ENCODE measurements at places on chromosomes 2 and 18.
A peak's percentile ranks its signal among the peaks of the same experiment; 100 is the strongest.

DNA sequence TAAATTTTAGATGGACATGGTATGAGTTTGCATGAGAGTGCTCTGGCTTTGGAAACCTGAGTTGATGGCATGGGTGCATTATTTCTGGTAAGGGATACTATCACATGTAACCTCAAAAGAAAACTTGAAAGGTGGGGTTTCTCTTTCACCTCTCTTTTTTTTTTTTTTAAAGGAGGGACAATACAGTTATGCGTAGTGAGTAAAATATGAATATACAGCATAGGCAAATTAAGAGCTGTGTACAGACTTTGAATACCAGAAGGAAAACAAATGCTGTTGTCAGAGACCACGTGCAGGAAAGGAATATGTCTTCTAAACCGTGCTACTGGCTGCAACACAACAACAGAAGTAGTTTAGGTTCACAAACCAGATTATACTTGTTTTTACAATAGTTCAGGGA is 82.1 kb downstream of the MAP4K4 start:
- DNase-seq: no peak

DNA sequence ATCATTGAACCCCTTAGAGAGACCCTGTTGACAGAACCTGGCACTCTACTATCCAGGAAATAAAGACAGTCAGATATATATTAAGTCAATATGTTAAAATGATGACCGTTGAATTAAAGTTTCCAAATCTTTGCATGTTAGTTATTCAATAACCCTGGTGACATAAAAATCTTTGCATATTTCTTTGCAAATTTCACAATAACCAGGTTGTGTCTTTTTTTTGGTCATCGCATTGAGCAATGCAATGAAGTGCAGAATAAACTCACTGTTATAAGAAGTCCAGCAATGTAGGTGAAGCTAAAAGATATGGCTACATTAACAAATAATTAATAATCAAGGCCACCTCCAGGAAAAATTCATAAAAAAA is 596.9 kb downstream of the NYAP2 start:
- no peak for DNase-seq

GRCh38 chr2:173002751-173003541 is 72.7 kb upstream of the MAP3K20 start:
- no peak for DNase-seq

DNA sequence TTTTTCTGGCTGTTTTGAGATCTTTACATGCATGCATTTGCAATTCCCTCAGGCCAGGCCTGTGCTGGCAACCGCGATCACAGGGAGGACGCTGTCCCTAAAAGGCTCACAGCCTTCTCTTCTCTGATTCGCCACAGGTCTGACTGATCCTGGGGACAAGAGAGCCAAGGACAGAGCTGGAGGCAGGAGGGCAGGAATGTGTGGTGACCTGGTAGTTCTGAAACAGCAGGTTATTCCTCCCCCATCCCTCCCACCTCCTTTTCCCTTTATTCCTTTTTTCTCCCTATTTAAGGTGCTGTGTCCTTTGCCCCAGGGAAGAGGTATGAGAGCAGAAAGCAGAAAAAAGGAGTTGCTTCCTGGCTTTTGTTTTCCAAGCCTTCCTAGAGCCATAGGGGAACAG is 21.9 kb downstream of the TMEM177 start:
- DNase-seq: no peak

GRCh38 chr2:225993430-225993829 is 593.9 kb downstream of the NYAP2 start:
- no peak for DNase-seq

- DNase-seq: no peak
Observed at GRCh38 chr2:235793163-235793752, 299.4 kb downstream of the AGAP1 start.

GRCh38 chr2:189096769-189097447 is 82.7 kb downstream of the COL5A2 start:
- no peak for DNase-seq

DNA sequence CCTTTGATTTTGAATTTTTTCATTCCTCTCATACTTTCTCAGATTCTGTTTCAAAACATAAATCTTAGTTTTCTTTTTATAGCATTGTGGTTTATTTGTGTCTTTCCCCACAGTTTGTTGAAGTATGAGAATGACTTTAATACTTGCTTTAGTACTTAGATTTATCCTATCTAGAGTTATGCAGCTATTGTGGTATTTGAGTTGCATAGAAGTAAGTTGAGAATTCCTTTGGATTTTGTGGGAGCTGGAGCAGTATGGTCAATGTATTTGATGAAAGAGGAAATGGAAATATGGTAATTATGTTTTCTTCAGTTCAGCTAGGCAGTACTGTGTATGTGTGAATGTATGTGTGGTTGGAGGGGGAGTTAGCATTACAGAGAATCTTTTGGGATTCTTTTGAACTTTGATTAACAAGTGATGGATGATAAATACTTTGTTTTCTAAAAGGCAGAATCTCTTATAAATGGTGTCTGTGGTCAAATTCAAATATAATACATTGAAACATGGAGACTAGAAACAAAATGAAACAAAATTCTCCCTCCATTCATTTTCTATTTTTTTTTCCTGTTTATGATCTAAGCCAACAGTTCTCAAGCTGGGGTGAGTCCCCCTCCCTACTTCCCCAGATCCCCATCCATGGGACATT is 3.0 kb downstream of the ACVR2A start:
- DNase-seq: no peak

GRCh38 chr2:44944102-44944951 is 2.8 kb downstream of the SIX3 start:
- DNase-seq: peak; percentile 61

DNA sequence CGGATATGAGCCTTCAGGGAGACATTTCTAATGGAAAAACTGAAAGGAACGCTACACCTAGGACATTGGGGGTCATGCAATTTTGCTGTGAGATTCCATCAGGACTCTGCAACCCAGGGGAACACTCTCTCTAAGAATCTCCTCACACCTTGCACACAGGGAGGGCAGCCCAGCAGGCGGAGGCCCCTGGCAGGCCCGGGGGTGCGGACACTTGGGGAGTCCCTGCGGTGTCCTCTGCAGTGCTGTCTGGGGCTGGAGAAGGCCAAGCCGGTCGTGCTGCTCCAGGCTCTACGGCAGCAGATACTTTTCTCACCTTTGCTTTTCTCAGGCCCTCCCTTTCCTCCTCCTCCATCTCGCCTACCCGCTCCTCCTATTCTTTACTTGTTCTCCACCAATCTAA is 54.7 kb upstream of the FAM110C start:
- DNase-seq: no peak

DNA sequence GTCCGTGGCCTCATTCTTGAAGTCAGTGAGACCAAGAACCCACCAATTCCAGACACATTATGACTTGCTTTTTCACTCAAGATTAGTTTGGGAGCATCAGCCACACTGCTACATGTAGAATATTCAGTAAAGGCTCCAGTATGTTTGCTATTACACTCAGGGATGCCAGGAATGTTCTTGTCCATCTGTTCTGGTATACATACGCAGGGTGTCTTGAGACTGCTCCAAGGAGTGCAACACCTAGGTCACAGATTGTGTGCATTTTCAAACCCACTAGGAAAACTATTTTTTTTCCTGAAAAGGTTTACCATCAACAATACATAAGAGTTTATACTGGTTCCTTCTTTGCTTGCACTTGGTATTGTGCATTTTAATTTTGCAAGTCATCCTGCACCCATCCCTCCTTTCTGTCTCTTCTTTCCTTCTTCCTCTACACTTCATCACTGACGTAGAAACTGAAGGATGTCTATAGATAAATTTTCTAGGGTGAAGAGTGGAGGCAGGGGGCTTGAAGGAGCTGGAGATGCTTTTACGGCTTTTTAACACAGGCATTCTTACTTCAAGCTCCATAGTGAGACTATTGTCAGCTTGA is 35.3 kb upstream of the MAP2 start:
- no peak for DNase-seq

DNA sequence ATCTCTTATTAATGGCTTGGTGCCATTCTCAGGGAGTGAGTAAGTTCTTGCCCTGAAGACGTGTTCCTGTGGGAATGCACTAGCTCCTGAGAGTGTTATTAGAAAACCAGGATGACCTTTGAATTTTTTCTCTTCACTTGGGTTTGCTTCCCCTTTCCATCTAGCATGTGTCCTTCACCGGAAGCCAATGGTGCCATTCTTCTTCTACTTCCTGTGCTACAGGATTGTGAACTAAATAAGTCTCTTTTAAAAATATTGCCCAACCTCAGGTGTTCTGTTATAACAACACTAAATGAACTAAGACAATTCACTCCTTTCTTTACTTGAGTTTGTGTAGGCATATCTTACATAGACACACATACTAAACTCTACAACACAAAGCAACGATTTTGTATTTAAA is 447.0 kb downstream of the SOX11 start:
- no peak for DNase-seq

DNA sequence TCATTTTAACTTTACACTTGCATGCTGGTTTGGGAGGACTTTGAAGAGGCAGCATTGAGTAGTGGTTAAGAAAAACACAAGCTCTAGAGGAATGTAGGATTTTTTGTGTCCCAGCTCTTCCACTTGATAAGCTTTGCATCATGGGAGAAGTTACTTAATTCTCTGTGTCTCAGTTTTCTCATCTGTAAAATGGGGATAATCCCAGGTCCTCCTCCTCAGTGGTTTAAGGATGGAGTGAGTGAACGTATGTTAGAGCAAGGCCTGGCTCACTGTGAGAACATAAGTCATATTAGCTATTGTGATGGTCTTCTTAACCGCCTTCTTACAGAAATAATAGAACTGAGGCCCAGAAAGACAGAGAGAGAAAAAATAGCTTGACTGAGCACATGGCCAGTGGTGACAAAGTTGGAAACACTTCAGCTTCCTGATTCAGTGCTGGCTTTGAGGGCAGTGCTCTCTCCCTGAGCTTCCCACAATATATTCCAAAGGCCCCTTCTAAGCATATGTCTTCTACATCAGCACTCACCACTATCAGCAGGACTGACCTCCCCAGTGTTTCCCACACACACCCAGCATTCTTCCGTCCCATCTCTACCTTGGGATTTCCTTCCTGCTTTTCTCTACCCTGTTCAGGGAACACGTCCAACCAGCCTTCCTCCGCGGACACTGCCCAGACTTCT is 214.9 kb upstream of the TNP1 start:
- no peak for DNase-seq

- no peak for DNase-seq
Observed at GRCh38 chr18:41967680-41968079, 12.6 kb downstream of the PIK3C3 start.

GRCh38 chr18:75041586-75041985 is 167.4 kb downstream of the PTGR3 start:
- DNase-seq: no peak

DNA sequence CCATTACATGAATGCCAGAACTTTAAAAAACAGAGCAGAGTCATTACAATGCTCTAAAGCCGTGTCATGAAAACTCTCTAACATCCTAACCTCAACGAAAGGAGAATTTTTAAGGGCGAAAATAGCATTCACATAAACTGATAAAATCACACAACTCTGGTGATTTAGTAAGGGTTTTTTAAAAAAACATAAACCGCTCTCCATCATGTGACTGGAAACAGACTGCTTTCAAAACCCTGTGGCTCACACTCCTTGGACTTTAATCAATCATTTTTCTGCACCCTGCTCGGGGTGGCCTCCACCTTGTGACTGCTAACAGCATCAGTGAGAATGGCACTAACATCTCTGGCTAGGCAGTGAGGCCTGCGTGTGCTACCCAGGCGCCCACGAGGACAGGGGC is 12.1 kb downstream of the DOCK10 start:
- DNase-seq: no peak

- no peak for DNase-seq
Observed at GRCh38 chr2:147031897-147032296, 812.9 kb upstream of the ACVR2A start.

DNA sequence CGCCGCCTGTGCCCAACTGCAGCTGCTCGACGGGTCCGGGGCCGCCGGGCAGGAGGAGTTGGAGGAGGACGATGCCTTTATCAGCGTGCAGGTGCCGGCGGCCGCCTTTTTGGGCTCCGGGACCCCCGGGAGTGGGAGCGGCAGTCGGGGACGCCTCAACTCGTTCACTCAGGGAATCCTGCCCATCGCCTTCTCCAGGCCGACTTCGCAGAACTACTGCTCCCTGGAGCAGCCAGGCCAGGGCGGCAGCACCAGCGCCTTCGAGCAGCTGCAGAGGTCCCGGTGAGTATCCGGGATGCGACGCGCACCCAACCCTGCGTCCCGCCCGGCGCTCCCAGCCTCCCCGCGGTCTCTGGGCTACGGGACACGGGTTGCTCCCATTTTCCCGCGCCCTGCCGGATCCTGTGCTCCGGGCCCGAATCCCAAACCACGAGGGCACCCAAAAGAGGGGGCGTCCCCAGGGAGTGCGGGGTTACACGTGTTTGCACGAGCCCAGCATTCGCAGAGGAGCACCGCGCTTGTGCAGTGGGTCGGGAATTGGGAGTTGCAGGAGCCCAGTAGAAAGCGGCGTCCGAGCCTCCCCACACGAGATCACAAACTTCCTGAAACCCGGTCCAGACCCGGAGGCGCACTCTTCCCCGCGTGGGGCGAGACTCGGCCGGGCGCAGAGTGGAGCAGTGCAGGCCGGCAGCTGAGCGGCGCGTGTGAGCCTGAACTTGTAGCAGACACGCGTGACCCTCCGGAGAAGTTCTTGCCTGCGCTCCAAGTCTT is 1.2 kb downstream of the CABLES1 start:
- no peak for DNase-seq

DNA sequence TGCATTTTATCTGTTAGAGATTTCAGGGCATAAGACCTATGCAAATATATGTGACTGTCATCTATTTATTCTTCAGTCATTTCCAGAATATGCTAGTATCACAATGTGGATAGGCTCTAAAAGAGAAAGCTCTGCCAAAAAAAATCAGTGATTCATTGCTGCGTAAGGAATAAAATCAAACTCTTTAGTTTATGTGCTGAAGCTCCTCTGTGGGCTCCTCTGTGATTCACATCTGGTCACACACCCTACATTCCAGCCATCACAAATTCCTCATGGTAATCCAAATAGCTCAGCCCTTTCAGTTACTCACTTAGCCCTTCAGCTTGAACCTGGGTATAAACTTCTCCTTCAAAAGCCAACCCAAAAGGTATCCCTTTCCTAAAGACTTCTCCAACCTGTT is 21.4 kb downstream of the DLGAP1 start:
- no peak for DNase-seq

DNA sequence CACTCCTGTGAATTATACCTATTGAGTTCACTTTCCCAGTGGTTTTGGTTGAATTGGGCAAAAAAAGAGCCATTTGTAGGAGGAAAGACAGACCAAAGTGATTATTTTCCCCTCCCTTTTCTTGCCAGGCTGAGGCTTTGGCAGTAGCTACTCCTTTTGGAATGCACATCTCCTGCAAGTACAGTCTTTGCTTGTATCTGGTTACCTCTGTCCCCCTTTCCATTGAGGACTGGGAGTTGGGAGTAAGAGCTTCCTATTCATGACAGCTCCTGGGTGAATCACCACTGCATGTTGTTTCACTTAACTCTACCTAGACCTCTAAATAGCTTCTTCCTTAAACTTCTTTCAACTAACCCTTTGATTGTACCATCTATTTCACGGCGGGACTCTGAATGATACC is 695.3 kb upstream of the ZNF804A start:
- no peak for DNase-seq

- DNase-seq: no peak
Observed at GRCh38 chr18:54950221-54950620, 9.0 kb downstream of the CCDC68 start.

DNA sequence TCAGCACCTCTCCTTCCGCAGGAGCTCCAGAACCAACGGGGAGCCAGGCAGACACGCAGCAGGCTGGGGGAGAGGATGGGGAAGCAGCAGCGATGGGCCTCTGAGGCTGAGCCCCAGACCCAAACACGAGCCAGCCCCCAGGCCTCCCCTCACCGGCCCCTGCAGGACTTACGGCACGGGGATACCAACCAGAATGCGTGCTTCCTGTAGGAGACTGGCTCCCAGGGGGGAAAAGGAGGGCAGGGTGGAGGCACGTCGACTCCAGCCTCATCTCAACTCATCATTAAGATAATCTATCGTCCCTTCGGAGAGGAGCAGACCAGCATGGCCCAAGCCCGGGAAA is 495.1 kb upstream of the MYT1L start:
- no peak for DNase-seq

Measured in BE2C (cell line).